ENCODE measurements at places on chromosomes 12 and 14.

DNA sequence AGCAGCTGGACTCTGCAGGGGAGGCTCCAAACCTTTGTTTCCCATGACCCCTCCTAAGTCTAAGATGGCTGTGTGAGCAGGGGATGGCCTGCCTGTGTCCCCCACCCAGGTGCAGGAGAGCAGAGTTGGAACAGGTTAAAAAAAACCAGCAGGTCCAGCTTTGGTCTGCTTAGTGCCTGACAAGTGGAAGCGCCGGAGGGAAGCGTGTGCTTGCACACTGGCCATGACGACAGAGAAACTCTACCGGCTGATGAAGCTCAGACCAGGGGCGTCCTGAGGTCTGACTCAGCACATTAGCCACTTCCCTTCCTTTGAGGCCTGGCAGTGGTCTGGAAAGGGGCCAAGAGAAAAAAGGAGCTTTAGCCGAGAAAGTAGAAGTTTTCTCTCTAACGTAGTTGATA lies 280.1 kb downstream of the VRK1 start:
- peak; percentile 41 for DNase-seq

- DNase-seq, result no peak
Measured at GRCh38 chr14:93009471-93010129, 86.7 kb downstream of the CHGA start.

GRCh38 chr12:91044586-91044985 lies 13.2 kb downstream of the KERA start:
- no peak for DNase-seq

DNA sequence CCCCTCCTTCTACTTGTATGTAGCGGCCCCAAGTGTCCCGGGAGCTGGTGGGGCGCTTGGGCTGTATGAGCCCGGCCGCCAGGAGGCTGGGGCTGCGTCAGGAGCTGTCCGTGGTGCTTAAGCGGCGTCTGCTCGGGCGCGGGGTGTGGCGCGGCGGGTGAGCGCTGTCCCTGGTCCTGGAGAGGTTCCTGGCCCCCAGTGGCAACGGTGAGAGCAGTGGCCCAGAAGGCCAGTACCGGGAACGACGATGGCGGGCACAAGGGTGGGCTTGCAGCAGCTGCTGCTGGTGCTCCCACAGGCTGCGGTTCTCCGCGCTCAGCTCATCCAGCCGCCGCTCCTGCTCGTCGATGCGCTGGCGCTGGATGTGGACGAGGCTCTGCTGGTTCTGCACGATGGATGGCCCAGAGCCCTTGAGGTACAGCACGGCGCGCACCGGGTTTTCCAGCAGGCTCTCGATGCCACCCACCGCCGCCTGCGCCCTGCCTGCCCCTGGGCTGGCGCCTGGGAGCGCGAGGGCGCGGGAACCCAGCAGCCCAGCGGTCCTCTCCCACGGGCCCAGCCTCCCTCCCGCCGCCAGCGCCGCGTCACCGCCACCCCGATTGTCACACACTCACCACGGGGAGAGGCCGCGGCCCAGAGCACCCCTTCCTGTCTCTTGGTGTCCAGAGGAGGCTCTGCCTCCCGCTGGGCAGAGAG lies 41.9 kb upstream of the FKBP4 start:
- DNase-seq, result no peak

DNA sequence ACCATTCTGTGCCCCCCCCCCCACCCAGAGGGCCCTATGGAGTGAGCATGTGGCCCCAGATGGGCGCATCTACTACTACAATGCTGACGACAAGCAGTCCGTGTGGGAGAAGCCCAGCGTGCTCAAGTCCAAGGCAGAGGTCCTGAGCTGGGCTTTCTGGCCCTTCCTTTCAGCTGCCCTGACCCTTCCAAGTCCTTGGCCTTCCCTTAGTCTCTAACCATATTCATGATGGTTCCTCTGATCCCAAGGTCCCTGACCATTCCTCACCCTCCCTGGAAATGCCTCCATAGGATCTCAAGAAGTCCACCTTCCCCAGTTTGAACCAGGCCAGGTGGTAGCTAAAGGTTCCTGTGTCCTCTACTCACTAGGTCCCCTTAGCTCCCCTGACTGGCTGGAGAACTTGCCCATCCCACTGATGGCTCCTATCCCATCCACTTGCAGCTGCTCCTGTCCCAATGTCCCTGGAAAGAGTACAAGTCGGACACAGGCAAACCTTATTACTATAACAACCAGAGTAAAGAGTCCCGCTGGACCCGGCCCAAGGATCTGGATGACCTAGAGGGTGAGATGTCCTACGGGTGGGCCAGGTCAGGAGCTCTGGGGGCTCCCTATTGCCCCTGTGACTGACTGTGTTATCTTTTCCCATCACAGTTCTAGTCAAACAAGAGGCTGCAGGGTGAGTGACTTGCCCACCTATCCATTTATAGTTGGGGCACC lies 9.8 kb downstream of the PRPF40B start:
- no peak for DNase-seq

DNA sequence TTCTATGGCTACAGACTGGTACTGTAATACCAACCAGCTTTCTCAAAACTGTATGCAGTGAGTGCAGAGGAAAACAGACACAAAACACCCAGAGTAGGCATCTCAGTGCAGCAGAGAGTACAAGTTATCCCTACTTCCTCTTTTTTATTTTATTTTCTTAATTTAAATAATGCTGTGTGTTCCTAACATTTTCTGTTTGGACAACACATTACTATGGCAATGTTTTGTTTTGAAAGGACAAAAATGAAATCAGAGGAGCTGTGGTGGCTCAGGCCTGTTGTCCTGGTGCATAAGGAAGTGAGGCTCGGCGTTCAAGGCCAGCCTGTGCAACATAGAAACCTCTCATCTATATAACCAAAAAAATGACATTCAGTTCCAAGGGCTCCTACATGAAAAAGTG lies 33.7 kb upstream of the SELPLG start:
- DNase-seq, result no peak

All from SW 1271 (cell line).